ENCODE measurements at places on chromosomes 11 and 22. TPM values are rescaled to one million over a fixed set of nuclear protein-coding genes. Genes with fewer than 3 reads are reported as not detected.

GRCh38 chr22:37842015-37842793 lies 1.9 kb downstream of the ANKRD54 start:
- DNase-seq = no peak

- peak; percentile 39 for DNase-seq
These were observed 36.9 kb upstream of the CLPB start for GRCh38 chr11:72471005-72471898.

DNA sequence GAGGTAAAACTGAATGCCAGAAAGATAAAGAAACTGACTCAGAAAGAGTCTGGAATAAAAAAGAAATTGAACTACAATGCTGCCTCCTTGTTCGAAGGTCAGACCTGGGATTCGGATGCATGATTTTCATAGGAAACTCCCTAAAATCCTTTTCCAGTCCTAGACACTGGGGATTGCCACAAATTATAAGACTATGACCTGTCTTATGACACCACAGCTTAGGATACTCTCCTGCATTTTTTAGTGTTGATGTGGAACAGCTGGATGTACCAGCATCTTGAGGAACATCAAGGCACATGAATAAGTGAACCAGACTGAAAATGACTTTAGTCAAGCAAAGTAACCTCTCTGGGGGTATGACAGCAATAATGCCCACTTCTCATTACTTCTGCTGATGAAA lies 9.0 kb downstream of the KIRREL3 start:
- no peak for DNase-seq

- no peak for DNase-seq
These were observed 79.6 kb downstream of the CELSR1 start for GRCh38 chr22:46457502-46458488.

DNA sequence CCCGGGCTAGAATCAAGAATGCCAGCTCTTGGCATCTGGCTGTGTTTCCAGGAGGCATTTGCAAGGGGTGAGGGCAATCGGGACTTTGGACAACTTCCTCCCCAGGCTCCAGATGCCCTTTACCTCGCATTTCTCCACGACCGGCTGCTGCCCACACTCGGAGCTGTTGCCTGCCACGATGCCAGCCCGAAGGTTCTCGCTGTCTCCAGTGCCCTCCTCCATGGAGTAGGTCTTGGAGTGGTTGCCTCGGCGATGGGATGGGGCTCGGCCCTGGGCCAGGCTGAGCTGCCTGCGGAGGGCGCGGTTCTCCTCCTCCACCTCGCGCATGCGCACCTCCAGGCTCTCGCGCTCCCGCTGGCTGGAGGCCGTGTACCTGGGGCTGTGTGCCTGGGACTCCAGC lies 270.0 kb downstream of the LARGE1 start:
- DNase-seq = no peak

DNA sequence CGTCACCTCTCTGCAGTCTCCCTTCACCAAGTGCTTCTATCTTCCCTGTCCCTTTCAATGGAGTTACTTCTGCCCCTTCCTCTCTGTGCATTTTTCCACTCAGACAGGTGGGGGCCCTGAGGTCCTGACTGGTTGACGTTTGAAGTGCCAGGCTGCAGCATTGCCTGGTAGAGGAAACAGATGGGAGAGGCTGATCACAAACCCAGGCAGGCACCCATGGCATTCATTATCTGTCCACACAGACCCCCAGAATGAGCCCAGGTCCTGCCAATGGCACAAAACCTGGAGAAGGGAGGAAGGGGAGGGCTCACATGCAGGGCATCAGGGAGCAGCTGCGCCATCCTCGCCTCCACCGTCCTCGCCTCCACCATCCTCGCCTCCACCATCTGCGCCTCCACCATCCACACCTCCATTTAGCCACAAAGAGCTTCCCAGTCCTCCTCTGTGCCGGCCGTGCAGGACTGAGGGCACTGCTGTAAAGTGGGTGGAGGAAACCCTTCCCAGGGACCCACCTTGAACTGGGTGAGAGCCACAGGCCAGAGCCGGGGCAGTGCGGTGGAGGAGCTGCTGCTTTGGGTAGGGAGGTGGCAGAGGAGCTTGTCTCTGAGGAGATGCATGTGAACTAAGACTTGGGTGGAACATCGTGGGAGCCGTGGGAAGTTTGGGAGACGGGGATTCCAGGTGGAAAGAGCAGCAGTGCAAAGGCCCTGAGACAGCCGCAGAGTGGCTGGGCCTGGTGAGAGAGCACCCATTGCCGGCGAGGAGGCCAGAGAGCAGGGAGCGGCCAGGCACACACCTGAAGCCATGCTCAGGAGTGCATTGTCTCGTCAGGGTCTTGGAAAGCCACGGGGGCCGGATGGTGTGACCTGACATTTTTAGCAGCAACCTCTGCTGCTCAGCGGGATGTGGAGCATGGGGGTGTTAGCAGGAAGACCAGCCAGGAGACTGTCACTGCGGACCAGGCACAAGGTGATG lies 145.1 kb downstream of the TBC1D22A start:
- no peak for DNase-seq

- no peak for DNase-seq
These were observed 14.7 kb upstream of the APOBEC3A start for GRCh38 chr22:38942702-38943101.

DNA sequence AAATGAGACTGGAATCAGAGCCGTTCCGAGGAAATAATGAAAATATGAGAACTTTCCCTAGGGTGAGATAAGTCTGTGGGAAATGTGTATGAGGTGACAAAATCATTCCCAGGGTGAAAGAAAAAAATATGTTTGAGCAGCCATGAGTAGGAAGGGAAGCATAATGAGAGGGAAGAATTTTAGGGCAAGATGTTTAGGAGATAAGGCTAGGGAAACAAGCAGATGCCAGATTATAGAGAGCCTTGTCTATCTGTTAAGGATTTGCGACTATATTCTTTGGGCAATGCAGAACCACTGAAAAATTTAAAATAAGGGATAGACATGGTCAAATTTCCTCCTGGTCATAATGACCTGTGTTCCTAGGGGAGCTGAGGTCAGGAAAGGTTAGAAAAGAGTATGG lies 54.4 kb downstream of the STIM1 start:
- no peak for DNase-seq

DNA sequence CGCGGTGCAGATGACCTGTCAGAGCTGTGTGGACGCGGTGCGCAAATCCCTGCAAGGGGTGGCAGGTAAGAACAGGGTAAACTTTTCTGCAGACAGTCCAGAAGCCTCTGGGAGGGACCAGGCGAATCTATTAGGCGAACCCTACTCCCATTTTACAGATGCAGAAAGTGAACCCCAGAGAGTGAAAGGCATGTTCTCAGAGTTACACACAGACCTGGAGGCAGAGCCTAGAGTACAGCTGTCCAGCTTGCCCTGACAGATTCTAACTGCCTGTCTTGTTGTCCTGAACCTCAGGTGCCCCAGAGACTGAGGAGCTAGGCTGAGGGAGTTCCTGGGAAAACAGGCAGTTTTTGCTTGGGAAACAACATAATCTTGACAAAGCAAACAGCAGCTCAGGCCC lies 665 bp downstream of the CCS start:
- DNase-seq = no peak

The TENM4 gene
- 7.3 TPM for total RNA-seq

The TMEM258 gene
- total RNA-seq = 57.6 TPM
